ENCODE measurements at places on chromosomes 16 and 17.

- peak; percentile 39 for DNase-seq
Observed at GRCh38 chr17:81651692-81652091, 4.7 kb downstream of the PDE6G start.

- no peak for DNase-seq
Observed at GRCh38 chr17:15943971-15944758, 765 bp upstream of the ADORA2B start.

DNA sequence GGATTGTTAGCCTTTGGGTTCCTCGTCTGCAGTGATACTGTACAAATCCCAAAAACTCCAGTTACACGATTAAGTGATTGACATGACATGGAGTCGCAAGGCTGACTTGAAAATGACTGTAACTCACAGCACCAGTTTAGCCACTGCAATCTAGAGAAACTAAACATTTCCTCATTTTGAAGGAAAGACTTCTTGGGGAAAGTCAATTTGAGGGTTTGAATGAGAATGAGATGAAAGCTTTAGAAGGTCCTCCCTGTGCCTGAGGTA, 4.8 kb downstream of the BANP start:
- no peak for DNase-seq

GRCh38 chr17:41140360-41141131, at the start of gene KRTAP4-6:
TSS of gene KRTAP4-6 (minus strand) at chr17:41140544. CDS start at chr17:41140487, 57 bp downstream.
- peak; percentile 16 for DNase-seq

GRCh38 chr16:8622315-8622656, 788 bp downstream of the METTL22 start:
- no peak for DNase-seq

DNA sequence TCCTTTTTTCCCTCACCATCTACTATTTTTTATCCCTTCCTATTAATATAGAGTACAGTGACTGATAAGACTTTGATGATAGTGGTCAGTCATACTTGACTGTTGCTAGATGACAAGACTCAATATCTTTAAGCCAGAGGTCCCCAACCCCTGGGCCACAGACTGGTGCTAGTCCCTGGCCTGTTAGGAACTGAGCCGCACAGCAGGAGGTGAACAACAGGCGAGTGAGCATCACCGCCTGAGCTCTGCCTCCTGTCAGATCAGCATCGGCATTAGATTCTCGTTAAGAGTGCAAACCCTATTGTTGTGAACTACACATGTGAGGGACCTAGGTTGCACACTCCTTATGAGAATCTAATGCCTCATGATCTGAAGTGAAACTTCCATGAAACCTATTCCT, 341.3 kb downstream of the BCAS3 start:
- no peak for DNase-seq

GRCh38 chr16:24505959-24506358, 33.4 kb upstream of the RBBP6 start:
- DNase-seq = no peak

- DNase-seq = peak; percentile 73
Observed at GRCh38 chr17:13594762-13595598, 6.7 kb downstream of the HS3ST3A1 start.

GRCh38 chr16:53769185-53769584, 65.2 kb downstream of the FTO start:
- DNase-seq = no peak

GRCh38 chr16:84260766-84261554, 21.1 kb upstream of the KCNG4 start:
- DNase-seq = no peak

GRCh38 chr16:56425439-56425832, at the start of gene AMFR:
TSS of gene AMFR (minus strand) at chr16:56425545. CDS start at chr16:56425327, 218 bp downstream.
- DNase-seq = peak; percentile 69

Measured in AG09319 (cell line).